ENCODE measurements at places on chromosomes 16 and 17.

- peak; percentile 93 for DNase-seq
These were observed 12.2 kb downstream of the BANP start for GRCh38 chr16:87963400-87963799.

GRCh38 chr16:450385-450784 lies 24.9 kb downstream of the RAB11FIP3 start:
- DNase-seq, result no peak

DNA sequence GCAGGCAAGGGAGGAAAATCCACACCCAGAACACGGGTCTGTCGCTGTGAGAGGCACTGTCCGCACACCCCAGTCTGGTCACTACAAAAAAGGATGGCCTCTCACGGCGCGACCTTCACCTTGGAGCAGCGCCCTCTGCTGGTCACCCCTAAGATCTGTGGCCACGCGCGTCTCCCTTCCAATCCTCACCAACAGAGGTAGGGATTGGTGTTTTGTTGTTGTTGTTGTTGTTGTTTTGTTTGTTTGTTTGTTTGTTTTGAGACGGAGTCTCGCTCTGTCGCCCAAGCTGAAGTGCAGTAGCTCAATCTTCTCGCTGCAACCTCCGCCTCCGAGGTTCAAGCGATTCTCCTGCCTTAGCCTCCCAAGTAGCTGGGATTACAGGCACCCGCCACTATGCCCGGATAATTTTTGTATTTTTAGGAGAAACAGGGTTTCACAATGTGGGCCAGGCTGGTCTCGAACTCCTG lies 15.0 kb upstream of the C17orf58 start:
- peak; percentile 10 for DNase-seq

- no peak for DNase-seq
These were observed 12.5 kb downstream of the POLR2A start for GRCh38 chr17:7496470-7497183.

DNA sequence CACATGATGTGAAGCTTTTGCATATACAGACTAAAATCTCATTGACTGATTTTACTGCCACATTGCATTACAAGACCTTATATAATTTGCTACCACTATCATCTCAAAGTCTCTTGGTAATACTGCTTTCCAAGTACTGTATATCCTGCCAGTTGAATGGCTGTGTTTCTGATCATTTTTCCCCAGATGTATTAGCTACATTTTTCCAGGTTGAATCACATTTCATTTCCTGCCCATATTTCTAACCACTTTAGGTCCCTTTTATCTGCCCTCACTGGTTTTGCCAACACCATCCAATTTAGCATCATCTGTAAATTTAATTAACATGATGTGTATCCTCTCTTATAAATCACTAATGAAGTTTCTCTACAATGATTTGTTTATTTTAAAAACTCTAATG lies 365.7 kb upstream of the PMFBP1 start:
- peak; percentile 78 for DNase-seq

- no peak for DNase-seq
These were observed 65.5 kb downstream of the DYNLRB2 start for GRCh38 chr16:80606221-80606766.

- DNase-seq, result no peak
These were observed 29.7 kb downstream of the CHCT1 start for GRCh38 chr17:60451965-60452364.

- DNase-seq, result no peak
These were observed 6.0 kb upstream of the BHLHA9 start for GRCh38 chr17:1264196-1264595.

- DNase-seq, result no peak
These were observed 33.5 kb downstream of the TK2 start for GRCh38 chr16:66516509-66516807.

Data from fibroblast of skin of back (primary cell).